ENCODE measurements at places on chromosomes 6 and 20.

DNA sequence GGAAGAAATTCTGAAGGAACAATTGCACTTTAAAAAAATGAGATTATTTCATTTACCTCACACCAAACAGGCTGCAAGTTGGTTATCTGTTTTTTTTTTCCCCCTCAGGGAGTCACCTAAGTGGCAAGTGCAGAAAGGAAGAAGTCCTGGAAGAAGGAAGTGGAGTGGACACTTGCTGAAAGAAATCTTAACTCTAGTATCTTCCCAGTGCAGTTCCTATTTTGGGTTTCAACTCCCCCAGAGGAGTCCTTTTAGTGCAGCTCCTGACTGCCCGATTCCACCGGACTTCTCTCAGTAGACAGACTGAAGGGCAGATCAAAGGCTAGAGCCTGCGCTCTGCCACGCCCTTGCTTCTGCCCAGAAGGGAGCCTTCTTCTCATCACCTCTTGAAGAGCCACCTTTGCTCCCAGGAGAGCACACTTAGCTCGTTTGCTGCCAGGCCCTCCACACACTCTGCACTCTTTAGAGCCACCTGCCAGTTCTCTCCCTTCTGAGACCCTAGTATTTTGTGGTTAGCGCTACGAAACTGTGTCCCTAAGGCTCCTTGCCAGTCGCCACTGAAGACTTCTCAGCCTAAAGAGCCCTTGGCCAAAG, 4.9 kb downstream of the MTCL3 start:
- H3K36me3 ChIP-seq, result no peaks in the 10 kb centered on the region
- peaks cover 79% of the 10 kb centered on the region for H3K27me3 ChIP-seq
- H3K4me1 ChIP-seq, result peaks cover 10% of the 10 kb centered on the region

DNA sequence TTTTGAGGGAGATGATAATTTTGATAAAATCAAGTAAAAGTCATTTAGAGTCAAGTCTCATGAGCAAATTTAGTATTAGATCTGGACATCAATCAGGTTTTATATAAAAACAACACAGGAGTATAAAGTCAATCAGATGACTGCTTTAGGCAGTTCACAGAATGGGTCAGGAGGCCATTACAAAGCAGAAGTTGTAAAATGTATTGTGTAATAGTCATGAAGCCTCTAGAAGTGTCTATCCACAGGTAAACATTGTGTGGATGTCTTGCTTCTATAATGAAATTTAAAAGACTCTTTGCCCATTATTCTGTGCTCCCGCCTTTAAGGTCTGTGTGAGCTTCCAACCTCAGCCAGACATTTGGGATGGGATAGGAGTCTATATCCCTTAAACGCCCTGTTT, 28.8 kb downstream of the MAP7 start:
- no peak overlapping the region for H3K27ac ChIP-seq
- H3K4me1 ChIP-seq, result peaks cover 5% of the 10 kb centered on the region
- H3K4me3 ChIP-seq, result no peak overlapping the region
- no peak for DNase-seq
- H3K27me3 ChIP-seq, result no peaks in the 10 kb centered on the region

DNA sequence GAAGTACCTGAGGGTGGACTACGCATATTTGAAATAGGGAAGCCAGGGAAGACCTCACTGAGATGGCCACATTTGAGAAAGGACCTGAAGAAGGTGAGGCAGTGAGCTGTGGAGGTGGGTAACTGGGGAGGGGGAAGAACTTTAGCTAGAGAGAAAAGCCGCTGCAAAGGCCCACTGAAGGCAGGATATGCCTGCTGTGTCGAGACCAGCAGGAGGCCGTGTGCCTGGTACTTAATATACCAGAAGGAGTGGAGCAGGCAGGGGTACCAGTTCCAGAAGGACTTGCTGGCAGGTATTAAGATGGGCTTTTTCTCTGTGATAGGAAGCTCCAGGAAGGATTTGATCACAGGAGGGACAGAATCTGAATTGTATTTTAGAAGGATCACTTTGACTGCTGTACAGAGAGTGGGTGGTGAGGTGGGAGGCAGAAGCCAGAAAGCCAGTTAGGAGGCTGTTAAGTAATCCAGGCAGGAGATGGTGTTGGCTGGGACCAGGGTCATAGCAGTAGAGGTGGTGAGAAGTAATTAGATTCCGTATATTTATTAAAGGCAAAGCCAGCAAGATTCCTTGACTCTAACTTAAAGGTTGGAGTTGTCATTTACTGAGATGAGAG, 54.2 kb upstream of the FANCE start:
- H3K4me1 ChIP-seq, result peaks cover 10% of the 10 kb centered on the region
- no peak overlapping the region for H3K4me3 ChIP-seq
- H3K27ac ChIP-seq, result peak overlapping the region; percentile 74
- DNase-seq, result no peak
- no peaks in the 10 kb centered on the region for H3K36me3 ChIP-seq

GRCh38 chr20:16191496-16191895, 381.8 kb downstream of the KIF16B start:
- peaks cover 13% of the 10 kb centered on the region for H3K4me1 ChIP-seq
- no peaks in the 10 kb centered on the region for H3K27me3 ChIP-seq
- H3K36me3 ChIP-seq, result no peaks in the 10 kb centered on the region

GRCh38 chr6:142952614-142953013, 7.6 kb upstream of the HIVEP2 start:
- DNase-seq, result no peak
- no peaks in the 10 kb centered on the region for H3K36me3 ChIP-seq
- H3K4me3 ChIP-seq, result no peak overlapping the region

DNA sequence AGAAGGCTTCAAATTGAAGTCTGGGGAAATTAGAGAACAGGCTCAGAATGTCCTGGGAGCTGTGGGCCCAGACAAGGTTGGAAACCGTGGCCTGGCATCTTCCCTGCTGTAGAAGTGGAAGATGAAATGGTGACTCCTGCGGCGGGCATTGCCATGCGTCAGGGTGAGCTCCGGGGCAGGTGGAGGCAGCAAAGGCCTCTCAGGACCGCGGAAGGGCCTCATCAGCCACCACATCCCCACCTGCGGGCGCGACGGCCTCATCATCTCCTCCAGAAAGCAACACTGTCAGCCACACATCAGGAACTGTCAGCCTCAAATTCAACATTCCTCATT, 161.7 kb downstream of the SYNDIG1 start:
- no peak overlapping the region for H3K4me3 ChIP-seq
- no peak for DNase-seq
- H3K27me3 ChIP-seq, result no peaks in the 10 kb centered on the region

GRCh38 chr20:49279677-49280462, 2.0 kb upstream of the ZNFX1 start:
- no peaks in the 10 kb centered on the region for H3K36me3 ChIP-seq
- no peaks in the 10 kb centered on the region for H3K27me3 ChIP-seq
- peak overlapping the region; percentile 71 for H3K4me3 ChIP-seq
- peak overlapping the region; percentile 91 for H3K27ac ChIP-seq
- DNase-seq, result peak; percentile 5

DNA sequence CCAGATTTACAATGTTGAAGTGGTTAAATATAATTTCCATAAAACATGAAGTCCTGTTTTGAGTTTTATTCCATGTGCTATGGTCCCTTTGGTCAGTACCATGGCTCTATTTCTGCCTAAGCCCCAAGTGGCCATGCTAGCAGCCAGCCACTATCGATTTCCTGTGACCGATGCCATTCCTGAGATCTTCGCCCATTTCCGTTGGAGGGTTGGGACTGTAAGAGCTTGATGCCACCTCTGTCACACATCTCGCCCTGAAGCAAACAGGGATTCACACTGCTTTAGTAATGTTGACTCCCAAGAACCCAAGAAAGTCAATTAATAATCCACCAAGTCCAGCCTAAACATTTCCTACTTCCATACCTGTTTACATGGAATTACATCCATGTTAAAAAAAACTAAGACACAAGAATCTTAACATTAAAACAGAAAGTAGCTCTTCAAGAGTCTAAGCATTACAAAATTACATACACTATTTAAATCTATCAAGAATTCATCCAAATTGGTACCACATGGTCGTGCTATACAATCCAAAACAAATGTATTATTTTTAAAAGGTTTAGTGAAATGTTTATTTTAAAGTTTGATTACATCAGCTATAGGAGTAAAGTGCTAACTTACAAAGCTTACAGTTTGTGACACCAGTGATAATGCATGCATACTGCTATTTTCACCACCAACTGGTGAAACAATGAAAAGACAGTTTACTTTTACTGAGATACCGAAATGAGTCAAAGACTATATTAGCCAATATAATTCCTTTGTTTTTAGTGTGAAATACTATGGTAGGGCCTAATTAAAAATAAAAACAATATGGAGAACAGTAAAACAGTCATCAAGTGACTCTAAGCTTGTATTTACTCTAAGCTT, 2.5 kb downstream of the RBM39 start:
- H3K27ac ChIP-seq, result peak overlapping the region; percentile 45
- H3K4me3 ChIP-seq, result peak overlapping the region; percentile 73
- no peaks in the 10 kb centered on the region for H3K27me3 ChIP-seq
- peaks cover 40% of the 10 kb centered on the region for H3K4me1 ChIP-seq
- peaks cover 5% of the 10 kb centered on the region for H3K36me3 ChIP-seq

DNA sequence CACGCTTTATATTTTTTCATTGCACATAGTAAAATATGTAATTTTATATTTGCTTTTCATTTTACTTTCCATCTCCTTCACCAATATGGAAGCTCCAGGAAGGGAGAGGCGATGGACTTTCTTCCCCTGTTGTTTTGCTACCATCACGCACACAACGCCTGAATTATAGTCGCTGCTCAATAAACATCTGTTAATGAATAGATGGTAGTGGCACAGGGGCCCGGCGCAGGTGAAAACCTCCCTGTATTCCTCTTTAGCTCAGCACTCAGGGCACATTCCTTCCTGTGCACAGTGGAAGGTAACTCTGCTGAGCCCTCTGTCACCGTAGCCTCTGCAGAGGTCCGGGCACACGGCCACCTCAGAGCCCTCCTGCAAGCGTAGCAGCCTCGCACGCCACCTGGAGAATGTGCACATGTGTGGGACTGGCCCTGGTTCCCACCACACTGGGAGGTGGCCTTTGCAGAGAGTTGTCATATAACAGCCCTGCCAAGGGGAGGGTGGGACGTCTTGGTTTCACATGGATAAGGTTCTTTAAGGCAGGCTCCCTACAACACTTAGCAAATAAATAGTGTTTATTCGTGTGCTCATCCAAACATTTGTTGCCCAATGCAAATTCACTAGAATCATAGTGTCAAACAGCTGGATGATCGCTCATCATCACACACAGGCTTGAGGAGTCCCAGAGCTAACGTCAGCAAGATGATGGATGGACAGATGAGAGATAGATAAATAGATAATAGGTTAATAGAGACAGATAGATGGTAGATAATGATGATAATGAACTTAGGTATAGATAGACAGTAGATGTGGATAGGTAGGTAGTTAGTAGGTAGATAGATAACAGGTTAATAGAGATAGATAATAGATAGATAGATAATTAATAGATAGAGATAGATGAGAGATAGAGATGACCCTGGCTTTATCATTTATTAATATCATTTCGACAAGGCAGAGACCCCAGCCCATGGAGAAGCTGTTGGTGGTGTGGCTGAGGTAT, 32.3 kb upstream of the AFDN start:
- H3K36me3 ChIP-seq, result no peaks in the 10 kb centered on the region
- H3K4me3 ChIP-seq, result no peak overlapping the region
- H3K27ac ChIP-seq, result peak overlapping the region; percentile 64
- peaks cover 11% of the 10 kb centered on the region for H3K4me1 ChIP-seq
- H3K27me3 ChIP-seq, result no peaks in the 10 kb centered on the region

DNA sequence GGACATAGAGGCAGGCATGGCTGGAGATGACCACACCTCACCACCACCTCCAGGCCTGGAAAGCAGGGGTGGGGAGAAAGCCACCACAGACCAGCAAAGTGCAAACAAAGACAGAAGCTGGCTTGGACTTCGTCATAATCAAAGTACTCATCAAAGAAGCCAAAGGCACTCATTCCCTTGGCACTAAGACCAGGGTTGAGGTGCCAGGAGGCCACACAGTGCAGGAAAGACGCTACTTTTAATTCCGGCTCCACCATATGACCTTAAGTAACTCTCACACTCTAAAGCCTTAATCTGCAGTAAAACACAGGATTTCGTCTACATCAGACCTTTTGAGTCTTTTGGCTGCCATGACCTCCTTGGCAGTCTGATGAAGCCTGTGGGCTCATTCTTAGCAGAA, 123.1 kb downstream of the HIVEP2 start:
- H3K4me1 ChIP-seq, result peaks cover 13% of the 10 kb centered on the region
- no peak overlapping the region for H3K4me3 ChIP-seq
- H3K36me3 ChIP-seq, result no peaks in the 10 kb centered on the region

- H3K4me3 ChIP-seq, result no peak overlapping the region
- peaks cover 5% of the 10 kb centered on the region for H3K4me1 ChIP-seq
- DNase-seq, result no peak
Measured at GRCh38 chr20:50331469-50332363, 141.1 kb downstream of the CEBPB start.

- no peak overlapping the region for H3K4me3 ChIP-seq
- no peaks in the 10 kb centered on the region for H3K4me1 ChIP-seq
- no peak for DNase-seq
- H3K36me3 ChIP-seq, result no peaks in the 10 kb centered on the region
- peak overlapping the region; percentile 11 for H3K27ac ChIP-seq
Measured at GRCh38 chr6:21478883-21479539, 114.5 kb upstream of the SOX4 start.

DNA sequence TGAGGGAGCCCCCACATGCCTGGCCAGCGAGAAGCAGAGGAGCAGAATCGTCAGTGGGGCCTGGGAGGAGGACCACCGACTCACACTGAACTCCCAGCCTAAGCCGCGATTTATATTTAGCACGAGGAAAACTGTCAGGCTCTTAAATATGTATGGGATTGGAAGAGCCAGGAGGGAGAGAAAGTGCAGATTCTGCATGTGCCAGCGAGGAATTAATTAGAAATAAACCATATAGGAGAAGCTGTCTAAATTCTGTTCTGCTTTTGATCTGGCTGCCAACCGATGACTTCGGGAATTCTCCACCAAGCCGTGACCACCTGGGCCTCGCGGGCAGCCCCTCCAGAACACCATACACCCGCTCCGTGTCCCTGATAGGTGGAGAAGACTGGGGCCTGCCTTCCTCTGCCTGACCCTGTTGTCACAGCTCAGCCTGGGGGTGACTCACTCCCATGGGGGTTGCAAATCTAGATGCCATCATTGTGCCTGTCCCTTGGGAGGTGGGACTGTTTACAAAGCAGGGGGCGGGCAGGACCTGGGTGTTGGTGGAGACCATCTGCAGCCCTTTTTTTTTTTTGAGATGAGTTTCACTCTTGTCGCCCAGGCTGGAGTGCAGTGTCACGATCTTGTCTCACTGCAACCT, 91.1 kb upstream of the PMEPA1 start:
- H3K27ac ChIP-seq, result no peak overlapping the region
- no peak overlapping the region for H3K4me3 ChIP-seq
- H3K4me1 ChIP-seq, result no peaks in the 10 kb centered on the region
- H3K36me3 ChIP-seq, result no peaks in the 10 kb centered on the region
- H3K27me3 ChIP-seq, result no peaks in the 10 kb centered on the region

DNA sequence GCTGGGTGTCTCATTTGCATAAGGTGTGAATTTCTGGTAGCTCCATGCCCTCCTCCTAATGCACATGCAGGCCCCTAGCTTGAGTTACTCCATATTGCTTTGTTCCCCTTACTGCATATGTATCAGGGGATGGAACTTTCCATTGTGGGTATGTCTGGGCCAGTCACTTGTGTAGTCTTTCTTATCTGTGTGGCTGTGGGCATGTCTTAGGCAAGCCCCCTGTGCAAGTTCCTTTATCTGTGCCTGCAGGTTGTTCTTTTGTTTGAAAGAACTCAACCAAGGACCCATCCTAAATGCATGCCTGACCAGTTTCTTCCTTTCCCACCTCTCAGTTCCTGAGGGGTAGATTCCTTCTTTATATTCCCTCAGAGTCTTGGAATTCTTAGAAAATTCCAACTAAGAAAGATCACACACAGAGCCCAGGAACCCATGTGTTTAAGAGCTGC, 23.6 kb downstream of the MBOAT1 start:
- DNase-seq, result no peak
- no peak overlapping the region for H3K4me3 ChIP-seq
- no peaks in the 10 kb centered on the region for H3K4me1 ChIP-seq
- no peak overlapping the region for H3K27ac ChIP-seq

Data from hepatocyte (in vitro differentiated cells).